ENCODE measurements at places on chromosomes 5 and 9. TPM values are rescaled to one million over a fixed set of nuclear protein-coding genes. Genes with fewer than 3 reads are reported as not detected.

RLN2 gene
- 1.1 TPM for total RNA-seq

PCDHB11 gene
- total RNA-seq, result 0.81 TPM

STPG3 gene
- not detected for total RNA-seq

ESM1 gene
- 0.74 TPM for total RNA-seq

CNTNAP3 gene
- 13.2 TPM for total RNA-seq

SLC4A9 gene
- not detected for total RNA-seq

TPPP gene
- 10.0 TPM for total RNA-seq

PCDHGC4 gene
- 3.3 TPM for total RNA-seq

- DNase-seq, result no peak
Observed at GRCh38 chr9:109797006-109797405, 17.0 kb downstream of the PALM2AKAP2 start.

- no peak for DNase-seq
Observed at GRCh38 chr9:8261737-8262136, 462.2 kb upstream of the DMAC1 start.

GRCh38 chr5:72138943-72139521, 31.8 kb downstream of the MAP1B start:
- no peak for DNase-seq

- no peak for DNase-seq
Observed at GRCh38 chr5:94761786-94762185, 143.3 kb downstream of the SLF1 start.

- no peak for DNase-seq
Observed at GRCh38 chr9:15077946-15078729, 167.9 kb upstream of the FREM1 start.

DNA sequence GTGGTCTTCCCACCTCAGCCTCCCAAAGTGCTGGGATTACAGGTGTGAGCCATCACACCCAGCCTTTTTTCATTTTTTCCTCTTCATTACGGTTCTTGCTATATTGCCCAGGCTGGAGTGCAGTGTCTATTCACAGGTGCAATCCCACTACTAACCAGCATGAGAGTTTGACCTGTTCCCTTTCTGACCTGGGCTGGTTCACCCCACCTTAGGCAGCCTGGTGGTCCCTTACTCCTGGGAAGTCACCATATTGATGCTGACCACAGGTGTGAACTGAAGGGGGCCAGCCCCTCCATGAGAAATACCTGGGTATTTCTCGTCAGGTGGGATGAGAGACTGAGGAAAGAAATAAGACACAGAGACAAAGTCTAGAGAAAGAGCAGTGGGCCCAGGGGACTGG, 2.4 kb downstream of the PDE6A start:
- no peak for DNase-seq

DNA sequence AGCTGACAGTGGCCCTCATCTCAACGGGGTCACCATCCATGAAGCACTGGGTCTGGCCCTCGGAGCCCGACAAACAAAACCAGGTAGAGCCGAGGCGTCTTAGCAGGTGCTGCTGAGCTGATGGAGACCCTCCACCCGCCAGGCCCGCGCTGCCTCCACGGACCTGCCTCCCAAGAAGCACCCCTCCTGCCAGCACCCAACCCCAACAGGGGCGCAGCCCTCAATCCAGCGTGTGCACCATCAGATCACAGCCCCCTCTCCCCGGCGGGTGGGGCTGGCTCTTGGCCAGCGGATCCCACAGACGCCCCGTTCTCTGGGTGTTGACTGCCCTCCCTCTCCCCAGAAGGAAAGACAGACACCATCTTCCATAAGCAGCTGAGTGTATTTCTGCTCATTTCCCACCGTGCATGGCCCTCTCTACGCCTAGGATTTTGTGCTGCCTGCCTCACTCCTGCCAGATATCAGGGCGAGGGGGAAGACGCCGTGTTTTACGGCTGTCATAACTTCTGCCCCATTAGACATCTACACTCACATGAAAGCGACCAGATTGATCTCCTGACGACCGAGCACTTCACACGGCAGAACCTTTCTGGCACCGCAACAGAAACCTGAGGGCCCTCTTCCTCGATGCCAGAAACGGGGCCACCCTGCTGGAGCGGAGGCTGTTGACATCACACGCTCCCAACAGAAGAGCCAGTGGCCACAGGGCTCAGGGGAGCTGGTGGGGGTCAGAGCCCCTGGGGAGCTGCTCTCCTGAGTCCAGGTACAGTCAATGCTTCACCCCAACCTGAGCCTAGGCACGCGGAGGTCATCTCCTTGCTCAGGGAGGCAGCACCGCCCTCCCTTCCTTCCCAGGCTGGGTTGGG, 12.4 kb downstream of the NACC2 start:
- no peak for DNase-seq

DNA sequence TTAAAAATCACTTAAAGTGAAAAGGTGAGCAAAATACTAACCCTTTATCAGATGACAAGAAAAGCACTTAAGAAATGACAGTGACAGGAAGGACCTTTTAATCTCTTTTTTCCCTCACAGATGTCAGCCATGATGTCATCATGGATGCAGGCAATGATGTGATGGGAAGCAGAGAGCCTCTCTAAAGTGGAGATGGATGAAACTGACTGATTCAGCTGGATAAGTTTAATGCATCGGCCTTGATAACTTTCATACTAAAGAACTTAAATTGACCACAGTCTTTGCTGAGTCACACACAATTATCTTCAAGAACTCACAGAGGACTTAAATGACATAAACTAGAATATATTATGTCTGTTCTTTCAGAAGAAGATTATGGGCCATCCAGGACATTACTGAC, 153.2 kb upstream of the FGF10 start:
- DNase-seq, result no peak

DNA sequence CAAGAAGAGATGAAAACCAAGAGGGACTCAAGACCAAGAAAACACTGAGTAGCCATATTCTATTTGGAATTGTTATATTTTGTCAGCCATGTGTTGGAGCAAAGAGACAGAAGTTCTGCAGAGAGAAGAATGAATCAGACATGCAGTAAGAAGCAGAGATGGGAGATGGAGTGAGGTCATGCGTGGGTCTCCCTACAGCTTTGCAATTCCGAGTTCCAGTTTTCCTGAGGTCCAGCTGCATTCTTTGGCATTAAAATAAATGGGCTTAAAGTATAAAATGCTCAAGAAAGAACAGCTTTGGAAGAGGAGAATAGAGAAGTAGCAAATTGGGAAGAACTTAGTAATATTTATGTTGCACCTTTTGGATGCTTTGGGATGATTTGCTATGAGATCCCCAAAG, 361.6 kb downstream of the NPR3 start:
- DNase-seq, result no peak

DNA sequence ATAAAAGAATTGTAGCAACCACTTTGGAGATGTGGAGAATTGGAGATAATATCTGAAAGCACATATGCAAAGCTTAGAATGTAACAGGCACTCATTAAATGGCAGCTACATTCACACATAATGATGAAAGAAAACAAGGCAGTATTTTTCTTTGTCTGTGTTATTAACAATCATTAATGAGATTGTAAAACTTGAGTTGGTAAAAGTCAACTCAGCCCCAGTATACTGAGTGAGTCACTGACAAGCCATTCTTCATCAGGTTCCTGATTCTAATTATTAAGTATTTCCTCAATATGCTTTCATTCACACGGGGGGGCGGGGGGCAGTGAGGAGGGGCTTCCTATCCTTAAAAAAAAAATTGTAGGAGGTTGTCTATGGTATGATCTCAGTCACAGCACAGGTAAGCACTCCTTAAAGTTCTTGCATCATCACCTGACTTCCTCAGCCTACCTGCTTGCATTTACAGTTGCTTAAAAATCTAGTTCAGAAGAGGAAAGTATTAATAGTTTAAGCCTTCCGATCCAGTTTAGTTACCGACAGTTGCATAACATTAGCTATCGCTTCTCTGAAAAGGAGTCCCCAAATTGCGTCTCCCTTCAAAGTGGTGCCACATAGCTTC, 379.8 kb downstream of the EFNA5 start:
- no peak for DNase-seq

- no peak for DNase-seq
Observed at GRCh38 chr9:120677965-120678364, 36.3 kb downstream of the MEGF9 start.

- DNase-seq, result no peak
Observed at GRCh38 chr9:94082553-94082952, 1.7 kb upstream of the PTPDC1 start.

GRCh38 chr9:99634186-99634585, 187.5 kb upstream of the NR4A3 start:
- DNase-seq, result no peak

DNA sequence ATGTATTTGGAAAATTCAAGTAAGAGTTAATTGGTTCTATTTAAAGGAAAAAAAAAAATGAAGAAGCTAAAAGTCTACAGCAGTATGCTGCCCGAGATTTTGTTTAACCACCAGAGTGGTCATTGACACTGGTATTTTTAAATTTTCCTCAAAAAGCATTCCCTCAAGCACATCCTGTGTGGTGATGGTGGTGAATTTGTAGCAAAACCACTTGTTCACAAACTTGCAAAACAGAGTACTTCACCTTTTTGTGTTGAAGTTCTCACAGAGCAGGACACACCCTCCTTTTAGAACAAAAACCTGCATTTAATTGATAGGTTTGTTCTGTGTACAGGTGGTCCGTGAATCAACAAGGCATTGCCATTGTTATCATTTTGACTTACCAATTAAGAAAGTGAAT, 374.2 kb downstream of the EFNA5 start:
- DNase-seq, result no peak

DNA sequence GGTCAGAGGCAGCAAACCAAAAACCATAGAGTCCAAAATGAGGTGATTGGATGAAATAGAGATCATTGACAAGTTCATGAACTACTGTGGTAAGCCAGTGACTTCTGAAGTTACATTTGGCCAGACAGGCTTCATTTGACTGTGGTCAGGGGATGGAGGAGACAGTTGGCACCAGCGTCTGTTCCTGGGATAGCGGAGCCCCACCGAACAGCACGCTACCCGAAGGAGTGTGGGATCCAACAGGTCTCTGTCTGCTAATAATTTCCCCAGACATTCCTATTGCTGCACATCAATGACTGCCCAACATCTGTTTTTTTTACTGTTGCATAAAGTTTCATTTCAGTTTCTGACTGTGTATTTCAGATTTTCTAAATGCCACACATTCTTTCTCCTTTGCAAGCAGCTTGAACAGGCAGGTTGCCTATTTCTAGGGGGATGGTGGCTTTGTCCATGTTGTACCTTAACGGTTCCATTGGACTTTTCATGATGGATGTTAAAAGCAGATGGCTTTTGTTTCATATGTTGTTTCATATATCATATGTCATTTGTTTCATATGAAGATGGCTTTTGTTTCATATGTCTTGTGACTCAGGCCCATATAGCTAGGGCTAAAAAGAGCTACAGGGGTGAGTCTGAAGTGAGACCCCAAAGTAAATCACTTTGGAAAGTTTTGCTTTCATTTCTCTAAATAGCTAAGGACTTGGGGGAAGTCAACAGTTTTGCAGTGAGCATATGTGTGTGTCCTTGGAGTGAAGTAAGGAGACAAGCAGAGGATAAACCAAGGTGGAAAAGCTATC, 180.8 kb downstream of the GOLPH3 start:
- DNase-seq, result no peak

- no peak for DNase-seq
Observed at GRCh38 chr5:139872851-139873794, 77.5 kb downstream of the PSD2 start.
